ENCODE measurements at places on chromosomes 2 and 18.

DNA sequence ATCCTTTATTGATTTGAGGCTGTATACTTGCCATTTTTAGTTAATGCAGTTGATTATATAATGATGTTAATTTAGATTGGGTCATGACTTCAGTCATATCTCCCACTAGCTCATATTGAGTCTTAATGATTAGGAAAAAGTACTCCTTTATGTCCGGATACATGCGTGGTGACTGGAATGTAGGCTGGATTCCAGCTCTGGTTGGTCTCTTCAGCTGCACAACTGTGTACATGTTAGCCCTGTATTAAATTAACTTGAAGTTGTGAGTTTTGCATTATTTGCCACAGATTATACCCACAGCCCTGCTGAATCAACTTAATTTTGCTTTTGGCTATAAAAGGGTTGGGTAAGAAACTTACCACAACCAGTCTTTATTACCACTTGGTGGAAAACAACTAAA lies 22.5 kb downstream of the MOB4 start:
- no peak for DNase-seq

DNA sequence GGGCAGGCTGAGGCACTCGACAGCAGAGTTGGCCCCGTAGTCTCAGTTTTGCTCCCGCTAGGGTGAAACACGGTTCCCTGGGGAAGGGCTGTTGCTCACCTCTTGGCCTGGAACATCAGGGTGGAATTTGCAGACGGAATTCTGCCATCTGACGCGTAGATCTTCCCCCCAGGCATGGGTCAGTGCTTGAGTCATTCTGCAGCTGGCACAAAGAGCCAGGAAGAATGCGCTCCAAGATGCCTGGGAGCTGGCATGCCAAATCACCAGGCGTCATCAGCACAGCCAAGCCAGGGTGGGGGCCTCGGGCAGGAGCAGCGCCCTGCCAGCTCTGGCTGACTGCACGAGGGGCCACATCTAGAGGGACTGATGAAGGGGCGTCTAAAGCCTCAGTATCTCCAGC lies 42.7 kb downstream of the ODC1 start:
- no peak for DNase-seq

DNA sequence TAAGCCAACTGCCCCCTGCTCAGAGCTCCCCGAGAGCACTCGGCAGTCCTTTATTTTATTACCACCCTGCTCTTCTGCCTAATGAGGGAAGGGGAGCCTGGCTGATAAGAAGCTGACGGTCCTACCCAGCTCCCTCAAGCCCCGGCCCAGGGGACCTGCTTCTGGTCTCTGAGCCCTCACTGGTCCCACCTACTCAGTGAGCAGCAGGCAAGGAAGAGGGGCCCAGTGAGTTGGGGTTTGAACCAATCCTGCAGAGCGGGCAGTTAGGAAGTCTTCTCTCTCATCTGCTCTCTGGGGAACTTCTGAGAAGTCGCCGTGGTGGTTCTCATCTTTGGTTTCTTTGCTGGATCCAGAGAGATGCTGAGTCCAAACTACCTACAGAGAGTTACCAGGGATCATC lies 218.9 kb downstream of the NDUFA10 start:
- no peak for DNase-seq

- no peak for DNase-seq
Measured at GRCh38 chr2:240403396-240404104, 31.9 kb upstream of the GPC1 start.

DNA sequence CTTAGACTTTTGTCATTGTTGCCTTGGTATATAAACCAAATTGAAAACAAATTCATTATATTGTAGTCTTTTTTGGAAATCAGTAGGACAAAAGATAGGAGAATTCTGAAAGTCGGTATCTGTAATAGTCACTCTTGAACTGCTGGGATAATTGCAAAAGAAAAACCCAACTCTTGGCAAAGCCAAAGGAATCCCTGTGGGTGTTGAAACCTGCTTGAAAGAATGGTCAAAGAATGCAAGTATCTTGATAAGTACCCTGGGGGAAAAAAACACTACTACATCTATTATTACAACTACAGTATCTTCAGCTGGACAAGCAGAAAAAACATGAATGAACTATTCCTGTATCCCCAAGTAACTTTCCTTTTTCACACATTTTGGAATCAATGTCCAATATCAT lies 7.3 kb upstream of the FAM237A start:
- no peak for DNase-seq

DNA sequence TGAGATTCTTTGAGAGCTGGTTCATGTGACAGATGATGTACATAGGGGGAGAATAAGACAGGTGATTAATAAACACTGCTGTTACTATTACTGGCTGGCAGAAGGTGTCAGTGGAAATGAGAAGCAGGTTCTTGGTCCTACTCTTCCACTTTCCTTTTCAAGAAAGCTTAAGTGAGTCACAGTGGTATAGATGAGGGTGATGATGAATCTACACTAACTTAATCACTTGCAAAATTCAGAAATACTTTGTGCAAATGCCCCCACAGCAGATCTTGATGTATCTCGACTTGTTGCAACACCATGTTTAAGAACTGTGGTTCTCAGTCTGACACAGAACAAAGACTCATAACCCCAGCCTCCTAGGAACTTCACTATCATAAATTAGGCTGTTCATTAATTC lies 35.9 kb upstream of the MGAT5 start:
- peak; percentile 72 for DNase-seq

- DNase-seq = no peak
Measured at GRCh38 chr2:24754985-24755705, 38.0 kb downstream of the PTRHD1 start.

GRCh38 chr2:69059731-69060290 lies 46.8 kb downstream of the ANTXR1 start:
- no peak for DNase-seq

- DNase-seq = peak; percentile 26
Measured at GRCh38 chr2:205803500-205803899, 121.2 kb downstream of the NRP2 start.

GRCh38 chr2:151198645-151199044 lies 63.0 kb downstream of the RBM43 start:
- DNase-seq = no peak

DNA sequence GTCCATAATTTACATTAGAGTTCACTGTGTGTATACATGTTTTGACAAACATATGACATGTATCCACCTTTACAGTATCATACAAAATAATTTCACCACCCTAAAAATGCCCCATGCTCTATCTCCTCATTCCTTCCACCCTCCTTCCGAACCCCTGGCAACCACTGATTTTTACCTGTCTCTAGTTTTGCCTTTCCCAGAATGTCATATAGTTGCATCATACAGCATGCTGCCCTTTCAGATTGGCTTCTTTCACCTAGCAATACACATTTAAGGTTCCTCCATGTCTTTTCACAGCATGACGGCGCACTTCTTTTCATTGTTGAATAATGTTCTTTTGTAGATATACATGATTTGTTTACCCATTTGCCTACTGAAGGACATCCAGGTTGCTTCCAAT lies 10.4 kb downstream of the LRPPRC start:
- no peak for DNase-seq

DNA sequence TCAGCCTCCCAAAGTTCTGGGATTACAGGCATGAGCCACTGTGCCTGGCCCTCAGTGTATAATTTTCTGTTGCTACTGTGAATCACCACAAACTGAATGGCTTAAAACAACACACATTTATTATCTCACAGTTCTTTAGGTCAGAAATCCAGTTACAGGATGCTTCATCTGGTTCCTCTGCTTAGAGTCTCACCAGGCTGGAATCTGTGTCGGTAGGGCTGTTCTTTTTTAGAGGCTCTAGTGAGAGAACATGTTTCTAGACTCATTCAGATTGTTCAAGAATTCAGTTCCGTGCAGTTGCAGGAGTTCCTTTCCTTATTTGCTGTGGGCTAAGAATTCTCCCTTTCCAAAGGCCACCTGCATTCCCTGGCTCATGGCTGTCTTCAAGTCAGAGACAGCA lies 22.2 kb downstream of the CCDC121 start:
- DNase-seq = no peak

GRCh38 chr2:176297067-176297466 lies 27.8 kb downstream of the MTX2 start:
- peak; percentile 17 for DNase-seq

- DNase-seq = peak; percentile 89
Measured at GRCh38 chr2:201260302-201260800, at the start of gene CASP8. Gene CASP8 (plus strand): TSS chr2:201260536. CDS start chr2:201266487, 5,951 bp downstream.

DNA sequence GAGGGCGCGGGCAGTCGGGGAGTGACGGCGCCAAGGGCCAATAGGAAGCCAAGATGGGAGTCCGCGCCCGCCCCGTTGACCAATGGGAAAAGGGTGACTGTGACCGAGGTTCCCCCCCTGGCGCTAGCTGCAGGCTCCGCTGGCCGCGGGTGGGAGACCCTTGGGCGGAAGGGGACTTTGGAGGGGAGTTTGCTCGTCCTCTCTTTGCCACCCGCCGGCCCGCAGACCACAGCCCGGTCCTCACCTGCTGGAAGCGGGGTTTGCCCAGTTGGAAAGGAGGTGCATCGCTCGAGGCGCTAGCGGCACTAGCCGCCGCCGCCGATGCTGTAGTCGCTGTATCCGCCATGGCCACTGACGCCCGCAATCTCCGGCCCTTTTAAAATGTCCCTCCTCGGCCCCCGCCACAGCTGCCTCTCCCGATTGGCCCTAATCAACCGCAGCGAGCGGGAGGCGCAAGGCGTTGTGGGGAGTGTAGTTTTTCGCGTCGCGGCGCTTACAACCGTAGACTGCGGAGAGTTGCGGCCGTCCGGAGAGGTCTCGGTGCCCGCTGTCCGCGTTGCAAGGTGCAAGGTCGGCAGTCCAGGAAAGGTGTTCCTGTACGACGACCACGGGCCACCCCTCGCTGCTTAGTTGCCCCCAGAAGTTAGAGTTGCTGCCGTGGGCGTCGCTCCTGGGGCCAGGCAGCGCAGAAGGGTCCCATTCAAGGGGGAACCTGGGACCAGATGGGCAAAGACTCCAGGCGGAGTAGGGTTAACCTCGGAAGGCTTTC lies at the start of gene SFXN5:
TSS of gene SFXN5 (minus strand) at position 353 of the 769 bp plus-strand sequence. CDS start at position 346, 7 bp downstream.
- peak; percentile 91 for DNase-seq

DNA sequence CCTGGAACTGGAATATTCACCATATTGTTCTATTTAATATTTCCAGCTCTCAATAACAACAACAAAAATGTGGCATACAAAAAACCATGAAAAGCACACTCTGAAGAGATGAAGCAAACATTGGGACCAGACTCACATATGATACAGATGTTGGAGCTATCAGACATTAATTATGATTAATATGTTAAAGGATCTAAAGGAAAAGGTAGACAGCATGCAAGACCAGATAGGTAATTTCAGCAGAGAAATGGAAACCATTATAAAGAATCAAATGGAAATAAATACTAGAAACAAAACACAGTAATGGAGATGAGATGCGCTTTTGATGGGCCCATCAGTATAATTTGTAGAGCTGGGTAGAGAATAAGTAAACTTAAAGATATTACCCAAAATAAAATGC lies 50.9 kb upstream of the MGAT4A start:
- DNase-seq = no peak

DNA sequence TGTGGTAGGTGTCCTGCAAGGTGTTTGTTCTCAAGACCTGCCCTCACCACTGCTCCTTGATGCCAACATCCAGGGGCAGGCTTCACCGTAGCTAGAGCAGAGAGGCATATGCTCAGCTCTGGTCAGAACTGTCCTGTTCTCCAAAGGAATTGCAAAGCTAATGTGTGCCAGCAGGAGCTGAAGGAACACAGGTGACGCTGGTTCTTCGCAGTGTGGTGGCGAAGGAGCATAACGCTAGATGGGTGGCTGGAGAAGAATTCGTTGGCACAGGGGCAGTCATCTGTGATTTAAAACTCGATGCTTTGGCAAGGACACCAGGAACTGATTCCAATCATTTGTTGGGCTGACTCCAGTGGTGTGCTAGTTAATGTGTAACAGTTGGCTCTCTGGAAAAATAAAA lies 11.4 kb upstream of the PER2 start:
- DNase-seq = no peak

DNA sequence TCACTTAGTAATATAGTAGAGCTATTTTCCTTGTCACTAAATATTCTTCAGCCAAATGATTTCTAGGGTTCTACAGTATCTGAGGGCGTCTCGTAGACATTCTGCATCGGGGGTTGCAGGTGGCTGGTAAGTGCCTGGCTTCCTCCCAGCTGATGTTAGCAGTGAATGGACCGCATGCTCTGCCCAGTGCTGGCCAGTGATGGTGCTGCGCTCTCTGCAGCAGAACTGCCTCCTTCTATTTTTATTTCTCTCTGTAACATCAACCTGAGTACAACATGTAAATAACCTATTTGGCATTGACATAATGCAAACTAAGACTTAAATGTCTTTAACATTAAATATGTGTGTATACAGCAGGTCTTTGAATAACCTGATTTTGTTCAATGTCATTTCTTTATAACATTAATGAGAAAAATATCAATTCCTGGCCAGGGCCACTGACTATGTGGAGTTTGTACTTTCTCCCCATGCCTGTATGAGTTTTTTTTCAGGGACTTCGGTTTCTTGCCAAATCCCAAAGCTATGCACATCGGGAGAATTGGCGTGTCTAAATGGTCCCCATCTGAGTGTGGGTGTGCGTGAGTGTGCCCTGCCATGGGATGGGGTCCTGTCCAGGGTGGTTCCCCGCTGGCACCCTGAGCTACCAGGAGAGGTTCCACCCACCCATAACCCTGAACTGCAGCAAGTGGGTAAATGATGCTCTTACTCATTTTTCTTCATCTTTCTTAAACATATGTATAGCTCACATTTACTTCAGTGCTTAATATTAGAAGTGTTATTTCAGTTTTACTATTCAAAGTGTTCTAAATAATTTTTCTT lies 278.2 kb upstream of the EPAS1 start:
- no peak for DNase-seq

DNA sequence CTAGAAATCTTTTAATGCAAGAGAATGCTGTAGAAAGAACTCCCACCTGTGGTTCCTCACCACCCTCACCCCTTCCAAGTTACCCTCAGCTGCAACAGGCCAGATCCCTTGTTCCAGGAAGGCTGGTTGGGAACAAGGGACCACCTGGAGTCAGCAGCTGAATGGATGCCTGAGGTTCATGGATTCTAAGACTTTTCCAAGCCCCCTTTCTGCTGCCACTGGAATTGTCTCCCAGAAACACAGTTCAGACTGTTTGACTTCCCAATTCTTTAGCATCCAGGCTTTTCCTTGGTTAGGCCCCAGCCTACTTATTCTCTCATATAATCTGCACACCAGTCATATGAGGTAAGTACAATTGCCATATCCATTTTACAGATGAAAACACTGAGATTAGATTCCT lies 8.0 kb upstream of the ADCY3 start:
- no peak for DNase-seq

GRCh38 chr2:46812361-46813019 lies 103.1 kb downstream of the MCFD2 start:
- DNase-seq = no peak

DNA sequence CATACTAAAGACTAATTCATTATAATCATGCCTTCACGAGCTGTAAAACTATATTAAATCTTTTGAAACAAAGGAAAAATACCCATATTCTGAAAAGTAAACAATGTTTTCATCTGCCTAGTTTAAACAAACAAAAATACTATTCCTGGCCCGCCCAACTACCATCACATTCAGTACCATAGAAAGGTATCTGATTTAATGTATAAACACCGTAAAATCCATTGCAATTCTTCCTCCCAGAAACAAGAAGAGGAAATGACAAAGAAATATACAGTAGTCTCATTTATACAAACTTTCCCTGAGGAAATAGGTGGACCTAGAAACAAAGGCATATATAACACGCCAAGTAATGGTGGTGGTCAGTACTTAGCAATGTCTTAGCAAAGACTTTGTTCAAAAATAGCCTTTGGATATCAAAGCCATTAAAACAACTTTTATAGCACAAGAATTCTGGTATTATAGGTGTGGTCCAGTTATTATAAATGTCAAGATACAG lies 71.2 kb downstream of the COBLL1 start:
- no peak for DNase-seq

- DNase-seq = peak; percentile 35
Measured at GRCh38 chr2:144833075-144833637, 313.2 kb upstream of the ZEB2 start.

- peak; percentile 55 for DNase-seq
Measured at GRCh38 chr2:55014962-55015939, 35.0 kb downstream of the RTN4 start.

Measured in MV-4-11 (cell line).